ENCODE measurements at places on chromosomes 2 and 18.

DNA sequence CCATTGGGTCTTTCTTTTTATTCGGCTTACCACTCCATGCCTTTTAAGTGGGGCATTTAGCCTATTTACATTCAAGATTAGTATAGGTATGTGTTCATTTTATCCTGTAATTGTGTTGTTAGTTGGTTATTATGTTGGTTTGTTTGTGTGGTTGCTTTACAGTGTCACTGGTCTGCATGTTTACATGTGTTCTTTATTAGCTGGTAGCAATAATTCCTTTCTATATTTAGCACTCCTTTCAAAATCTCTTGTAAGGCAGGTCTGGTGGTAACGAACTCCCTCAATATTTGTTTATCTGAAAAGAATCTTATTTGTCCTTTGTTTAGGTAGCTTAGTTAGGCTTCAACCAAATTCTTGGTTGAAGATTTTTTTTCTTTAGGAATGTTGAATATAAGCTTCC is 68.7 kb upstream of the XDH start:
- DNase-seq: no peak

DNA sequence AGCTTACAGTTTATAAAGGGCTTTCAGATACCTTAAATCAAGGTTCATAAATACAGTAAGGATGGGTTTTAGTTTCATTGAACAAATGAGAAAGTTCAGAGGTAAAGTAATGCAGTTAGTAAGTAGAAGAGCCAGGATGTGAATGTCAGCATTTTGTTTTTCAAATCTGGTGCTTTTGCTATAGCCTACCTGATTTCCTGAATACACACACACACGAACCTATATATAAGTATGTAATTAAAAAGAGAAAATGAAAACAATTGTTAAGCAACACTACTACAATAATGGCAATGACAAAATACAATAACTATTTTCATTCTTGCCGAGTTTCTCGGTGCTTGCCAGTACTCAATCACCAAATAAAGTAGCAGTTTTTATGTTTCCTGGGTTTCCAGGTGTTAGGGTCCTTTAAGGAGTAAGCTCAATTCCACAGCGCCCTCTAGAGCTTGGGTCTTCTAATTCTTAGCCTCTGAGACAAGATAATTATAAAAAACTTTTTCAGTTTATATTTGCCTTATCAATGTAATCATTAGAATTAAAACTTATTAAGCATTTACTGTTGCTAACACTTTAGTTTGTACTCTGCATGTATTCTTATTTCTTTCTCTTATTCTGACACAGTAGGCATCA is 512.9 kb upstream of the ACVR2A start:
- DNase-seq: no peak

DNA sequence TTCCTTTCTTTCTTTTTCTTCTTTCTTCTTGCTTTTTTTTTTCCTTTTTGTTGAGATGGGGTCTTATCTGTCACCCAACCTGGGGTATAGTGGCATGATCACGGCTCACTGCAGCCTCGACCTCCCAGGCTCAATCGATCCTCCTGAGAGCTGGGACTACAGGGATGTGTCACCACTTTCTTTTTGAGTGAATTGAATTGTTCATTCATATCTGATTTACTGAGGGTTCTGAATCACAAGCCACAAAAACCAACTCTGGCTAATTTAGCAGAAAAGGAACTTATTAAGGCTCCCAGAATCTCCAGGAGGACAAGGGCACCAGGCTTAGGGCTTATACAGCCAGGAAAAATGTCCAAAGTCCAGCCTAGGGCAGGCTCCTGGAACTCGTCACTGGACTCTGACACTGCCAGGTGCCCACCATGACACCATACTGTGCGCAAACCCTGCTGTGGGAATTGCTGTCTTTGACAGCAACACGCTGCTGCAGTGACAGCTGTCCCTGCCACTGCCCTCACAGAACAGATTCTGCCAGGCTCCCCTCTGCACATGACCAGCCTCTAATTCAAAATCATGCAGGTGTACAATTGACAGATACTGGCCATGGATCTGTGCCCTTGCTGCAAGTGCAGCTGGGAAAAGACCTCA is 42.9 kb upstream of the EML6 start:
- DNase-seq: no peak

GRCh38 chr18:11669271-11669947 is 19.7 kb upstream of the GNAL start:
- DNase-seq: no peak

GRCh38 chr2:132387126-132387525 is 29.5 kb upstream of the GPR39 start:
- DNase-seq: no peak

GRCh38 chr2:96489663-96490062 is 15.5 kb downstream of the NEURL3 start:
- DNase-seq: no peak

- DNase-seq: no peak
Observed at GRCh38 chr2:73971722-73972121, 13.0 kb upstream of the TET3 start.

- DNase-seq: no peak
Observed at GRCh38 chr2:73902284-73902683, 9.5 kb downstream of the ACTG2 start.

GRCh38 chr2:175823002-175823706 is 178.9 kb downstream of the LNPK start:
- no peak for DNase-seq

GRCh38 chr18:23669202-23669766 is 6.6 kb upstream of the ANKRD29 start:
- DNase-seq: no peak

All from CD8-positive, alpha-beta memory T cell (primary cell).